ENCODE measurements at places on chromosomes 5 and 9.

DNA sequence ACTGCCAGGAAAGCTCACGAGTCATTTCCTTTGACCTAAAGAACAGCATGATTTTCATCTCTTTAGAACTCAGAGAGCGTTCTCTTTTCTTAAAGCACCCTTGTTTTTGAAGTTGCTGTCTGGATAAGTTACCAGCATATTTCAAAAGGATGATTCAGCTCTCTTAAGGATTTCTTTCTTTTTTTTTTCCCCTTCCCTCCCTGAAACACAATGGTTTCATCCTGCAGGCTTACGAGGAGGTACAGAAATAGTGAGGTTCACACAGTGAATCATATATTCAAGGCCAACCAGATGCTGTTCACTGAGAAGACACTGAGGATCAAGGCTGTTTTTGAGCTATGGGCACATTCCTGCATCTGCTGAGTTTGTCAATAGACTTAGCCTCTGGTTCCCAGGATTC, 257.2 kb downstream of the KIF4B start:
- no peak for DNase-seq

- DNase-seq, result no peak
These were observed 51.1 kb upstream of the TNFSF15 start for GRCh38 chr9:114856942-114857315.

DNA sequence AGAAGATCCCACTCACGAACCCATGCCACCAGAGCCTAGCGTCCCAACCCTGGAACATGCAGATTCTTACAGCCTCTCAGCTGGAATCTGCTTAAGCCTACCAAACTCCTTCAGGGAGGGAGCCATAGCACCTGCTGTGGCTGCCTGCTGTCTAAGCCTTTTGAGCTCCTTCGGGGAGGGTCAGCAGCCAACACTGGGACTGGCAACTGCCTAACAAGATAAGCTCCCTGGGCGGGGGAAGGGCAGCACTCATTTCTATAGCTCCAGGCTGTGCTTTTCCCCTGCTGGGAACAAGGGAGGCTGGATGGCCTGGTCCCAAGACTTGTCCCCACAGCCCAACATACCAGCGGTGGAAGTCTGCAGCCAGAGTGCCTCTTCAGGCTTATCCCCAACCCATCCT, 199.1 kb upstream of the OR13F1 start:
- DNase-seq, result no peak

GRCh38 chr5:181153814-181154213, 6.4 kb downstream of the OR2V2 start:
- no peak for DNase-seq

- DNase-seq, result no peak
These were observed 1.3 kb downstream of the DENND1A start for GRCh38 chr9:123928533-123929176.

DNA sequence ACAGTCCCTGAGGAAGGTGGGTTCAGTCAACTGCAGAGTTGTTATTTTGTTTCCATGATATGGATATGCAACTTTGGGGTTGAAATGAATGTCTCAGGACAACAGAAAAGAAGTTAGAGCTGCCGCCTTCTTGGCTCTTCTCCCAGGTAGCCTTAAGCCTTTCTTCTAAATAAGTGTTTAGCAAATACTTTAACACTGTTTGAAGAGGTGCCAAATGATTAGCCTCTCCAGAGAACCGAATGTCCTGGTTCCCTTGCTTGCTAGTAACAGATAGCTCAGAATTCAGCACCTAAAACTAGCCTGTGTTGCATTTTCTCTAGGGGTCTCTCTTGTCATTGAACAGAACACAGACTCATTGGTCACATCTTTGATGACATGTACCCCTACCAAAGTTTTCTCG, 127.7 kb upstream of the PIK3R1 start:
- no peak for DNase-seq

DNA sequence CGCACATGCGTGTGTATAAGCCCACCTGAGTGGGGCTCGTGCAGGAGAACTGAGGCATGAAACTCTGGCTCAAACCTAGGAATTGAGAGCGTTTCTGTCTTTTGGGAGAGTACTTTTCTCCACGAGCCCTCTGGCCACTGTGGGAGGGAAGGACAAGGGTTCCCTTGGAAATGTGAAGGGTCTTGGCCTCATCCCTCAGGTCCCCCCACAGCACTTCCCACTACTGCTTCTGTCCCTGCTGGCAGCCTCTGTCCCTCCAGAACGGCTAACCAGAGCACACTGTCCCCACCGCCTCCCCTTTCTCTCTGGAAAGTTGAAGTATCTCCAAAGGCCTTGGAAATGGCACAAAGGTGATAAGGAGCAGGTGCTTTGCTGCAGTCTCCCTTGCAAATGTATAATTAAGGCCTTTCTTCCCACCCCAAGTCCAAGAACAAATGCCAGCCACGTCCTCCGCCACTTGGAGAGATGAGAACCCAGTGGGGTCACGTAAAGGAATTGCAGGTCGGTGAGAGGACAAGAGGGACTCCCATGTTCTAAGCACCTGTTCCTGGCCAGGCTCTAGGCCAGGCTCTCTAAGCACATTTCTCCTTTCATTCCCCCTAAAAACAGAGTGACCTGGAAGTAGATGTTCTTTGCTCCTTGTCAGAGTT, 107.9 kb upstream of the LMX1B start:
- no peak for DNase-seq

GRCh38 chr9:23321049-23321448, 505.0 kb downstream of the ELAVL2 start:
- no peak for DNase-seq

- no peak for DNase-seq
These were observed 25.7 kb downstream of the RAPGEF1 start for GRCh38 chr9:131714161-131714646.

- DNase-seq, result no peak
These were observed 17.9 kb upstream of the SV2C start for GRCh38 chr5:76065258-76065657.

GRCh38 chr5:168947212-168947868, 353.6 kb downstream of the SLIT3 start:
- DNase-seq, result no peak

DNA sequence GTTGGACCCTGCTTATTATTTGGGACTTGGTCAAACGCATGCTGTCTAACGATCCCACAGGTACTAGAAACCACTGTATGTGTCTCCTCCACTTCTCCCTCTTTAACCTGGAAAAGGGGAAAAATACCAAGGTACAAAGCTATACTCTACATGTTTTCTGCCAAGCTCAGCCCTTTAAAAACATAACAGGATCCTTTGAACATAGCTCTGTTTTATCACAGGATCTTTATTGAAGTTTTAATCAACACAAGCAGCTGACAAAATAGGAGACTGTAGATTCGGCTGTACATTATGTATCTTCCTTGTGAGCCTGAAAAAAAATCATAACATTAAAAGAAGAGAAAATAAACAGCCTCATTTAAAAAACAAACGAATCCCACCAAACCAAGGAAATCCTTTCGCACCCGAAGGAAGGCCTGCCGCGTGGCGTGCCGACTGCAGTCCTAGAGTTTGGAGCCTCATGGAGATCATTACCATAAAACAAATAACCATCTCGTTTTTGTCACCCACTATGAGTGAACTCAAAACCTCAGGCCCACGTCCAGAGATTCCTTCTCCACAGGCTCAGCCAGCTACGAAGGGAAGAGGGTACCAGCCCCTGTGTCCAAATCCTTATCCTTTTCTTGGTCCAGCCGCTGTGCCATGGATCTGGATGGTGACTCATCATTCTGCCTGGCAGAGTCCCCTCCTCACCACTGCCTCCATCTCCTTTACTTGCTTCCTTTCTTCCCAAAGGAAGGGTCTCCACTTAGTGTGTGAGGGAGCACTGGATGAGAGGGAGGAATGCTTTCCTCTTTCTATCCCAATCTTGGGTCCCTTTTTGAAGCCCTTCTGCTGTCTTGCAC, 651.1 kb downstream of the CCDC171 start:
- DNase-seq, result no peak

GRCh38 chr5:59832577-59833301, 60.8 kb downstream of the PDE4D start:
- DNase-seq, result no peak

DNA sequence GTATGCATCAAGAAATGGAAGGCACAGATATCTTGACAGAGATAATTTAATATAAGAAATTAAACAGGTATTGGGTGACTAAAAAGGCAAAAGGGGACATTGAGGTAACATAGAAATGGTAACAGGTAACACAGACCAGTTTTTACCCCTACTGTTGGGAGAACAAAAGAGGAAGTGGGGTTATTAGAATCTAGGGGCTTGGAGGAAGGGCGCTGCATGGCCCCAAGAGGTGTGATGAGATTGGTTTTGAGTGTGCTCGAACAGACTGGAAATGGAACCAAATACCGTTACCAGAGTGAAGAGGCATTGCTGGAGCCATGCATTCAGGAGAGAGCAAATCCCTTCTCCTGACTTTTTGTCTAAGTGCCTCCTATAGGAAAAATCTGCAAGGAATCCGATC, 193.9 kb downstream of the ALDH1A1 start:
- no peak for DNase-seq

GRCh38 chr9:19946441-19947109, 157.7 kb upstream of the SLC24A2 start:
- no peak for DNase-seq

- no peak for DNase-seq
These were observed 246.6 kb downstream of the HSPA4 start for GRCh38 chr5:133298447-133298846.

- no peak for DNase-seq
These were observed 190.1 kb downstream of the ATPSCKMT start for GRCh38 chr5:10059556-10059955.

GRCh38 chr9:131478911-131479310, 23.8 kb upstream of the POMT1 start:
- no peak for DNase-seq

DNA sequence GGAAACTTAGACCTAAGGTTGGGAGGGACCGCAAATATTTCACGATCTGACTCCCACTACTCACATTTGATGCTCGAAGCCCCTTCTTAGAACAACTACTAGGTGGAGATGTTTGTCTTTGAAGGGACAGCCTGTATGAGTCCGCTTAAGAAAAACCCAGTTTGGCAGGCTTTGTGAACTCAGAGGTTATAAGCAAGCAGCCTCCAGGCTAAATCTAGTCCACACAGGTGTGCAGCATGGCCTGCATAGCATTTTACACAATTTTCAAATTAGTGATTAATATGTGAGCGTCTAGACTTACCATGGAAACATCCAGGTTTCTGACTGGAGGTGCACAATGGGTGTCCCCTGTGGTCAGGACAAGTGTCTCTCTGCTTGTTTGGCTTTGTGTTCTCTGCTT, 127.1 kb downstream of the KIF4B start:
- DNase-seq, result no peak

GRCh38 chr5:71771191-71771590, 52.1 kb downstream of the CARTPT start:
- no peak for DNase-seq

- DNase-seq, result no peak
These were observed 36.3 kb downstream of the KLHL3 start for GRCh38 chr5:137699336-137700281.

DNA sequence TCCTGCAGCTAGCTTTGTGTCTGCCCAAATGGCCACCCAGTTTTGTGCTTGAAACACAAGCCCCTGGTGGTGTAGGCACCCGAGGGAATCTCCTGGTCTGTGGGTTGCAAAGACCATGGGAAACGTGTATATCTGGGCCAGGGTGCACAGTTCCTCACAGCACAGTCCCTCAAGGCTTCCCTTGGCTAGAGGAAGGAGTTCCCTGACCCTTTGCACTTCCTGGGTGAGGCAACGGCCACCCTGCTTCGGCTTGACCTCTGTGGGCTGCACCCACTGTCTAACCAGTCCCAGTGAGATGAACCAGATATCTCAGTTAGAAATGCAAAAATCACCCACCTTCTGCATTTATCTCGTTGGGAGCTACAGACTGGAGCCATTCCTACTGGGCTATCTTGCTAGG, 865.0 kb upstream of the ACO1 start:
- no peak for DNase-seq

- no peak for DNase-seq
These were observed 611 bp downstream of the CIZ1 start for GRCh38 chr9:128190516-128191405.

DNA sequence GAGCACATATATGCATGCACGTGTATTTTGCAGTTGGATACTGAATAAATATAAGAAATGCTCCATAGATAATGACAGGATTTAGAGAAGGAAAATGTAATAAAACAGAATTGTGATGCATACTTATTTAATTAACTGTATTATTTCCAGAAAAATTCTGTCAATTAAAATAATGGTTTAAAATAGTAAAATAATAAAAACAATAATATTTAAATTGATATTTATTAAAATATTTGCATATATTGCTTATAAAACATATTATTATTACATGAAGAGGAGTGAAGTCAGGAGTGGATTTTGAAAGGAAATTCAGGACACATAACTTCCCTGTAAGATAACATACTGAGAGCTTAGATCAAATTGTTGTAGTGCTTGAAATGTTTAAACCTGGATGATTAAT, 21.4 kb upstream of the EDIL3 start:
- no peak for DNase-seq

GRCh38 chr5:25701936-25702335, 1057.2 kb upstream of the CDH10 start:
- DNase-seq, result no peak

DNA sequence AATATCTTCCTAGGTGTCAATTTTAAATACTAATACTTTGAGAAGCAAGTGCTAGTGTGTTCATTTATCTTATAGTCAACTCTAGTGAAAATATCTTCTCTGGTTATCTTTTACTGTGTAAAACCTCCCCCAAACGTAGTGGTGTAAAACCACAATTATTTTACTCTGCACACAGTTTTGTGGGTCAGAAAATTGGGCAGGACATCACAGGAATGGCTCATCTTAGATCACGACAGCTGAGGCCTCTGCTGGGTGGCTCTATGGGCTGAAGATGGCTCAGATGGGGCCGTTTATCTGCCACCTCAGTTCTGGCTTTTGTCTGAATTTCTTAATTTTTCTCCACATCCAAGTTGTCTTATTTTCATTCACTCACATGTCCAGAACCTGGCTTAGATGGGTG, 457.2 kb upstream of the ACTBL2 start:
- DNase-seq, result no peak

- no peak for DNase-seq
These were observed 173.3 kb downstream of the RMI1 start for GRCh38 chr9:84153885-84154284.

- no peak for DNase-seq
These were observed 45.4 kb downstream of the PTTG1 start for GRCh38 chr5:160466889-160467554.

GRCh38 chr5:148825716-148826052, 727 bp upstream of the ADRB2 start:
- DNase-seq, result no peak

GRCh38 chr5:160507221-160507721, 85.6 kb downstream of the PTTG1 start:
- no peak for DNase-seq

GRCh38 chr5:41094871-41095270, 23.7 kb upstream of the MROH2B start:
- DNase-seq, result no peak

GRCh38 chr9:32625320-32625719, 10.1 kb downstream of the TAF1L start:
- no peak for DNase-seq

GRCh38 chr9:6214903-6215302, 704 bp upstream of the IL33 start:
- no peak for DNase-seq

- DNase-seq, result no peak
These were observed 120.2 kb upstream of the TRIM32 start for GRCh38 chr9:116566677-116567488.

- no peak for DNase-seq
These were observed 120.1 kb upstream of the MTAP start for GRCh38 chr9:21682381-21682780.
